ENCODE measurements at places on chromosomes 5 and 9.

DNA sequence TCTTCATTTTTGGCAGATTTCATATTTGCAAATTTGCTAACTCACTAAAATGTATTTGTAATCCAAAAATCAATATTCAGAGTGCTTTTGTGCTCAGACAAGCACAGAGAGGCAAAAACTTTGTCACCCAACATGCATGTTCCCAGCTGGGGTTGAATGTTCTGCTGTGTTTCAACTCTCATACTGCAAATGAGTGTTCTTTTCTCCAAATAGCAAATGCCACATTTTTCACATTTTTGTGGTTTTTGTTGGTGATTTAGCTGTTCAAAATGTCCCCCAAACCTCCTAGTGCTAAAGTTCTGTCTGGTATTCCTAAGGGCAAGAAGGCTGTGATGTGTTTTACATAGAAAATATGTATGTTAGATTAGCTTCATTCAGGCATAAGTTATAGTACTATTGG is 87.3 kb upstream of the PCSK5 start:
- DNase-seq = no peak

DNA sequence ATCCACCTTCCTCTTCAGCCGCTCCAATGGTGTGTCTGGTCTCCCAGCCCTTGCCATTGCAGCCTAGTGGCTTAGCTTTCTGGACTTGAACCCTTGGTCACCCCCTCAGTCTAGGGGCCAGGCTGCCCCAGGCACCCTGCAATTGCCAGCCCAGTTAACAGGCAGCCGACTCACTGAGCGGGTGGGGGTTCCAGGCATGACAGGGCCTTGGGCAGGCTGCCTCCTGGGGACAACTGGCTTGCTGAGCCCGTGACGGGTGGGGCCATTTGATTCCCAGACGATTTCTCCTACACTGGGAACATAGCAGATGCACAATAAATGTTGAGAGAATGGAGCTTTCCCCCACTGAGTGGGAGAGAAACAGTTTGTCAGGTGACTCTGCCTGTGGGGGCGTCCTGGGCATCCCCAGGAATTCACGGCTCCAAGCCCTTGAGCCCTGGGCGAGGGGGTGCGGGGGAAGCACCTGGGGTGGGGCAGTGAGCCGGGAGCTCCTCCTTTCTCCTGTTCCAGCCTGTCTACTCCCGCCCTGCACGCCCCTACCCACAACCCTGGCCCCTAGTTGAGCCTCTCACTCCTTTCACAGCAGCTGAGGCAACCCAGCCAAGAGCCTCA is 12.6 kb upstream of the AQP7 start:
- DNase-seq = no peak

DNA sequence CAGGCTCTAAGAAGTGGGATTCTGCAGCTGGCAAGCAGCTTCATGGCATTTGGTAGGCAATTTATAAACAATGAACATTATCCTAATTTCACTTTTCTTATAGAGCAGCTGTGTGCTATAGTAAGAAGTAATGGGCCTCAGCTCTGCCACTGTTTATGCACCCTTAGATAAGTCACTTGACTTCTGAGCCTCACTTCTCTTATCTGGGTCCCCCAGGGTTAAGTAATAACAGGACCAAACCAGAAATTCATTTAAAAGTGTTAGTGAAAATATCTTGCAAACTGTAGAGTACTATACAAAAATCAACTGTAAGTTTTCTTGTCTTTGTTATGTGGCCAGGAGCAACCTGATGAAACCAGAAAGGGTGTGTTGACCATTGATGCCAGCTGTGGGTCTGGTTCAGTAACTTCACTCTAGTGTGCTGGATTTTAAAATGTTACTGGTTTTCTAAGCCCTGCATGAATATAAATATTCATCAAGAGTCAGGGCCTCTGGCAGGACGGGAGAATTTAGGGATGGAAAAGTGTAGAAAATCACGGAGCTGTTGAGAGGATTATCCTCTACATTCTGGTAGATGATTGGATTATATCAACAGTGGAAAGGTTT is 24.2 kb downstream of the TNFAIP8 start:
- no peak for DNase-seq

GRCh38 chr9:105416840-105417239 is 31.0 kb upstream of the FSD1L start:
- DNase-seq = no peak

GRCh38 chr5:127186657-127187056 is 103.9 kb upstream of the MEGF10 start:
- no peak for DNase-seq

- no peak for DNase-seq
Measured at GRCh38 chr5:161190086-161190485, 338.1 kb upstream of the ATP10B start.

GRCh38 chr9:6702707-6703106 is 55.1 kb upstream of the KDM4C start:
- no peak for DNase-seq

GRCh38 chr5:88964831-88965230 is 81.8 kb upstream of the MEF2C start:
- DNase-seq = no peak

DNA sequence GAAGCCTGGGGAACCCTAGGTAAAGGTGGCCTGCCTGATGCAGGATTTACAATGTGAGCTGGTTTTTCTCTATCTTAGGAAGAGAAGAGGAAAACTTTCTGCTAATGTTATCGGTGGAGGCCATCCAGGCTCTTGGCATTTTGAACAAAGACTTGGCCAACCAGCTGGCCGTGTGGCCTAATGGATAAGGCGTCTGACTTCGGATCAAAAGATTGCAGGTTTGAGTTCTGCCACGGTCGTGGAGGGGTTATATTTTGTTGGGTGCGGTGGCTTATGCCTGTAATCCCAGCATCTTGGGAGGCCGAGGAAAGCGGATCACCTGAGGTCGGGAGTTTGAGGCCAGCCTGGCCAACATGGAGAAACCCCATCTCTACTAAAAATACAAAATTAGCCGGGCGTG is 9.6 kb downstream of the C9orf152 start:
- DNase-seq = no peak

DNA sequence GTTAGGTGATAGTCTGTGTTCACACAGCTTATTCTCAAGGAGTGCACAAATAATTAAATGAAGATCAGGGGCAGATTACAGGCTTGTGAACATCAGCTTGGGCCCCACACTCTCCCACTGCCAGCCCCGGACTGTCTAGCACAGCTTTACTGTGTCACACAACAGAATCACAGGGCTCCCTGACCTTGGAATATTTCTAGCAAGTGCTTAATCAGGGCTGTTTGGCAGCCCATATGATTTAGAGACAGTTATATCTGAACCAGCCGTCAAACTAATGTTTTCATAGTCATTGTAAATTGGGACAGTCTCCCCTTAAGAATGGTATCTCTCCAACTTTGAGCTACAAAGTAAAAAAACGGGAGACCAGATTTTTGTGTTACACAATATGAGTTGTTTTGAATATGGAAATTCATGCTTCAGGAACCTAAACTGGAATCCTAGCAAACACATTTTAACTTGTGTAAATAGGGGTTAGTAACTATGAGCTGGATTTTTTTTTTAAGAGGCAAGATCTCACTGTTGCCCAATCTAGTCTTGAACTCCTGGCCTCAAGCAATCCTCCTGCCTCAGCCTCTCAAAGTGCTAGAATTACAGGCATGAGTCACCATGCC is 517.6 kb downstream of the BNC2 start:
- DNase-seq = no peak

DNA sequence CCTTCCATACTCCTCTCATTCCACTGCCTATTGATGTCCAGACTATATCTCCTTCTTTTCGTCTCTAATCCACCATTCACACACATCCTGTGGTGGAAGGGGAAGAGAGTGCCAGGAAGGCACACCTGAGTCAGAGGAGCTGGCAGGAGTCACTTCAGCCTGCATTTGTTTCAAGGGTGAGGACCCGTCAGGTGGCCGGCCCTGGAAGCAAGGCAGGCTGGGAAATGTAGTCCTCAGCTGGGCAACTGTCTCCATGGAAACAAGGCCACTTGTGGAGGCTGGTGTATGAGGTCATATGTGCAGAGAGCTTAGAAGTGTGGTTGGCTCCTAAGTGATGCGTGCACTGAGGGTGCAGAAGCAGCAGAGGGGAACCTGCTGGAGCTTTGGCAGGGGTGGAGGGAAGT is 278.4 kb downstream of the NSG2 start:
- DNase-seq = no peak

DNA sequence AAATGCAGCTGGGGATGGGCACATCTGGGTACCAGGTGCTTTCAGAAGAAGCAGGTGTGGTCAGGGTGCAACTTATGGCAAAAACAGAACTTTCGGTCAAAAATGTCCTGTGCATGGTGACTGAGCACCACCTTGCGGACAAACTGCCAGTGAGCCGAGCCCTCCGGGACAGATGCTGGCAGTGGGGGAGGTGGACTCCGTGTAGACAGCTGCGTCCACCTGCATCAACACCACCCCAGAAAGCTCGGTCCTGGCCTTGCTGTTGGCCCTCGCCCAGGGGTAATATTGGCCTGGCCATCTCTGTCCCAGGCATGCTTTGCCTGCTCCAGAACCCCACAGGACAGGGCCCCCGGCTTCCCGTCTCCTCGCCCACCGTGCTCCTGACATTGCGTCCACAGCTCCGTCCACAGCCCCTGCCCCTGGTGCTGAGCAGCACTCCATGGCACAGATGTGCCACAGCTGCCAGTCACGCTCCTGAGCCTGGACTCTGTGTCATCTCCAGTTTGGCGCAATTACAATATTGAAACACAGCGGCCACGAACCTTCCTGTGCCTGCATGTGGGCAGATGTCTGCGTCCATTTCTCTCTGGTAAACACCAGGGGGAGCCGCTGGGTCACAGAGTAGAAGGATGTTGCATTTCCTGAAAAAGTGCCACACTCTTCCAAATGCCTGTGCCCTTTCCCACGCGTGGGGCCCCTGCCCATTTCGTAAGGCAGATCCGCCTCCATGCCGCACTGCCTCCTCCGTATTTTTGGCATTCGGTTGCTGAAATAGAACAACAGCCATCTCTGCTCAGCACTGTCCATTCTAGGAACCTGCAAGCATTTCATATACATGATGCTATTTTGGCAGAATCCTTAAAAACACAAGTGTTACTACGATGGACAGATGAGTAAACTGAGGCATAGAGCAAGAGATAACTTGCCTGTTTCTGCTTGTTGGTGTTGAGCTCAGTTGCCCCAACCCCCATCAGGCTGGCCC is 33.4 kb upstream of the SLC6A19 start:
- DNase-seq = peak; percentile 84
